ENCODE measurements at places on chromosomes 1 and 21.

DNA sequence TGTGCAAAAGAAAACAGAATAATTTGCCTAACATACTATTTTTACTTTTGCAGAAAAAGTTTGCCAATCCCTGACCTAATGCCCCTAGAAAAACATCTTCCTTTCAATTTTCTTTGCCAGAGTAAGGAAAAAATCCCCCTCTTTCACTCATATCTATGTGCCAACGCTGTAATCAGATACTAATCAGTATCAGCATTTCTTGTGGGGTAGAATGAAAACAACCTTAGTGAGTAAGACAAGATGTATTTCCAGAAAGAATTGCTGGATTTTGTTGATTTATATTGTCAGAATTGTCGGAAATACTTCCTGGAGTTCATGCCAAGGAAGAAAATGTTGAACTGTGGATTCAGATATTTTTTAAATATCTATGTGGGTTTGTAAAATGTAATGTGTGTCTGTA is 1893.8 kb downstream of the NCAM2 start:
- DNase-seq, result no peak

DNA sequence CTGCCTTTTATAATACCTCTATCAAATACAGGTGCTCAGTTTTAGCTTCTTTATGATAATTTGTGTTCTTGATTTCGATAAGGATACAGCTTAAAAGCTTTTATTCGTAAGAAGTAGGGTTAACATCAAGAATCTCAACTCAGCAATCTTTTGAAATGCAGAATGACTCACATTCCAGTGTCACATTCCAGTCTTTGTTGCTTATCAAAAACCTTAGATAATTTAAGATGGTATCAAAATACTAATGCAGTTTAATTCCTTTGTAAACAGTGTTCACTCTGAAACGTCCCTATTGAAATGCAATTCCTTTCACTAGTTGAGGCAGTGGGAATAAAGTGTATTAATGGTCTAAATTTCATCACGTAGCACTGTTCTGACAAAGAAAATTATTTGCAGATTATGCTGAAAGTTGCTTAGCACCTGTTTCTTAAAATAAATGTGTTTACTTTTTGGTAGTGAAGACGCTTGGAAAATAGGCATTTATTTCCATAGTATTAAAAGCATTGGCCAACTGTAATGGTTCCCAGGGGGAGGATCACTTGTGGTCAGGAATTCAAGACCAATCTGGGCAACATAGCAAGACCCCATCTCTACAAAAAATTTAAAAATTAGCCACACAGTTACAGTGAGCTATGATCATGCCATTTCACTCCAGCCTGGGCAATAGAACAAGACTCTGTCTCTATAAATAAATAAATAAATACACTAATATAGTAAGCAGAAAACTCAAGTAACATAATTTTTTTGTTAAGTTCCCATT is 10.1 kb upstream of the CNN3 start:
- DNase-seq, result no peak

GRCh38 chr1:58895559-58896145 is 111.8 kb upstream of the JUN start:
- no peak for DNase-seq

DNA sequence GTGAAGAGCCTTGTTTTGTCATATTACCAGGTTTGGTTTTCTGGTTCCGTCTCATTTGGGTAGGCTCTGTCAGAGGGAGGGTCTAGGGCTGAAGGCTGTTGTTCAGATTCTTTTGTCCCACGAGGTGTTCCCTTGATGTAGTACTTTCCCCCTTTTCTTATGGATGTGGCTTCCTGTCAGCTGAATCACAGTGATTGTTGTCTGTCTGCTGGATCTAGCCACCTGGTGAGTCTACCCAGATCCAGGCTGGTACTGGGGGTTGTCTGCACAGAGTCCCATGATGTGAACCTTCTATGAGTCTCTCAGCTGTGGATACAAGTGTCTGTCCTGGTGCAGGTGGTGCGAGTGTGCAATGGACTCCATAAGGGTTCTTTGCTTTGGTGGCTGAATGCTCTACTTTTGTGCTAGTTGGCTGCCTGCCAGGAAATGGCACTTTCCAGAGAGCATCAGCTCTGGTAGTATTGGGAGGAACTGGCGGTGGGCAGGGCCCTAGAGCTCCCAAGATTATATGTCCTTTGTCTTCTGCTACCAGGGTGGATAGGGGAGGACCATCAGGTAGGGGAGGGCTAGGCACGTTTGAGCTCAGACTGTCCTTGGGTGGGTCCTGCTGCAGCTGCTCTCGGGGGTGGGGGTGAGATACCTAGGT is 246.0 kb downstream of the RYR2 start:
- no peak for DNase-seq

GRCh38 chr1:169590932-169591331 is 4.7 kb upstream of the F5 start:
- DNase-seq, result no peak

GRCh38 chr1:54872036-54872331 is 15.0 kb downstream of the DHCR24 start:
- DNase-seq, result no peak

DNA sequence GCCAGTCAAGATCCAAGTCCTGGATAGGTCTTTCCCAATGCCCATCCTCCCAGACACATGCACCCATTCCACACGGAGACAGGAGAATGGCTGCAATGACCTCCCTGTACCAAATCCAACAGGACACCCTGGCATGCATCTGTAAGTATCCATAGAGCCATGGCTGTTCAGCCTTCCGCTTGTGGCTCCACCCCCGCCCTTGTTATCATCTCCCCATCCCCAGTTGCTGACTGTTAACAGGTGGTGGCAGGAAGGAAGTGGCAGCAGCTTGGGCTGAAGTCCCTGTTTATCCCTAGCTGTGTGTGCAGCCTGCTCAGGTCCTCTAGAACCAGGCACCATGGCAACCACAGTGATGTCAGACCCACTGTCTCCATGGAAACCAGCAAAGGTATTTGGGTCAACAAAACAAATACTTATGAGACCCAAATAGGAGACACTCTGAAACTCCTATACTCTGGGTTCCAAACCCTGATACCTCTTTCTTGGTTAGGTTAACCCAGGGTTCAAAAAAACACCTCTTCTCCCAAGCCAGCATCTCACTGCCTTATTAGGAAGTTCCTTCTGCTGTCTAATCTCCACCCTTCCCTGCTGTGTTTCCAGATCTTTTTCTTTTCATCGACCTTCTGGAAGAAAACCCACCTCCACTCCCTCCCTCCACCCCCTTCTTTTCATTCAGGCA is 721 bp downstream of the PBXIP1 start:
- peak; percentile 94 for DNase-seq
